T-cell (primary cell): ENCODE measurements at places on chromosomes 6 and 20.

- H3K27ac ChIP-seq: no peak overlapping the region
- no peaks in the 10 kb centered on the region for H3K36me3 ChIP-seq
- DNase-seq: no peak
- H3K4me1 ChIP-seq: peaks cover 39% of the 10 kb centered on the region
Measured at GRCh38 chr6:157227202-157228166, 95.8 kb downstream of the TMEM242 start.

DNA sequence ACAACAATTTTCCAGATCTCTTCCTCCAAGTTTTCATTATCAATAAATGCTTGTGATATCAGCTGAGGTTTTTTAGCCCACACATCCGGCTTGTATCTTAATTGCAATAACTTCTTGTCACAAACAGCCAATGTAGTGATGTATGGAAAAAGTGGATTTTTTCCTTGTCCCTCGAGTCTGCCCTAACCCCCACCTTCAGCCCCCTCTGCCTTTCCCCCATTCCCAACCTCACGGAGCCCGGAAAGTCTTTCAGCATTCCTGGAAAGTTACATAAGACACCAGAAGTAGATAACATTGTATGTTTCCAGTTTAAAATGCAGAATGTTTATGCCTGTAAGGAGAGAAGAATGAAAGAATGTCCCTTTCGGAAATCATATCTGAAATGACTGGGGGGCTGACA lies 179.2 kb upstream of the PHACTR1 start:
- no peaks in the 10 kb centered on the region for H3K4me1 ChIP-seq
- no peak overlapping the region for H3K27ac ChIP-seq
- no peaks in the 10 kb centered on the region for H3K36me3 ChIP-seq
- no peaks in the 10 kb centered on the region for H3K27me3 ChIP-seq
- DNase-seq: no peak

DNA sequence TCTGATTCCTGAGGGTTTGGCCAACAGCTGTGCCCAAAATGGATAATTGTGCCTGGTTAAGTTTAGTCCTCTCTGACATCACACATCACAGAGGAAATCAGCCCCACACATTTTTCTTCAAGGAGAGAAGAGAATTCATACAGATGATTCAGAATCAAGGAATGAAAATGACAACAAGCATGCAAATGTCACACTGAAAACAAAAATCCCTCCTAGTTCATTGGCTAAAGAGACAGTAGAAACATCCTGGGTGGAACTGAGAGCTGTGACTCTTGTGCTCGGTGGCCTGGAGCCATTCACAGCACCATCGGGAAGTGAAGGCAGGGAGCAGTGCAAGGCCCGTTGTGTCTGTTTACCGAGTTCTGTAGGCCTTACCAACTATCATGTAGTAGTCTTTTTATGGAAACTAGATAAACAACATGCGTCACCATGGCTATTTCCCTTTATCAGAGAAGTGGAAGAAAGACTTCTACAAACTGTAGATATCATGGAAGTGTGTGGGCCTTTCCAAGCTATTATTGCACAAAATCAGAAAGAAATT lies 81.7 kb upstream of the TENT5A start:
- no peak overlapping the region for H3K27ac ChIP-seq
- no peaks in the 10 kb centered on the region for H3K4me1 ChIP-seq
- no peak for DNase-seq
- H3K4me3 ChIP-seq: no peak overlapping the region
- H3K36me3 ChIP-seq: no peaks in the 10 kb centered on the region

- H3K4me1 ChIP-seq: no peaks in the 10 kb centered on the region
- H3K36me3 ChIP-seq: no peaks in the 10 kb centered on the region
- H3K27me3 ChIP-seq: no peaks in the 10 kb centered on the region
- H3K4me3 ChIP-seq: no peak overlapping the region
- no peak overlapping the region for H3K27ac ChIP-seq
Measured at GRCh38 chr6:72102561-72102960, 216.2 kb downstream of the RIMS1 start.

- DNase-seq: no peak
- H3K36me3 ChIP-seq: peaks cover 3% of the 10 kb centered on the region
- H3K4me3 ChIP-seq: no peak overlapping the region
- no peaks in the 10 kb centered on the region for H3K4me1 ChIP-seq
Measured at GRCh38 chr6:152142105-152142504, 334.6 kb downstream of the ESR1 start.

DNA sequence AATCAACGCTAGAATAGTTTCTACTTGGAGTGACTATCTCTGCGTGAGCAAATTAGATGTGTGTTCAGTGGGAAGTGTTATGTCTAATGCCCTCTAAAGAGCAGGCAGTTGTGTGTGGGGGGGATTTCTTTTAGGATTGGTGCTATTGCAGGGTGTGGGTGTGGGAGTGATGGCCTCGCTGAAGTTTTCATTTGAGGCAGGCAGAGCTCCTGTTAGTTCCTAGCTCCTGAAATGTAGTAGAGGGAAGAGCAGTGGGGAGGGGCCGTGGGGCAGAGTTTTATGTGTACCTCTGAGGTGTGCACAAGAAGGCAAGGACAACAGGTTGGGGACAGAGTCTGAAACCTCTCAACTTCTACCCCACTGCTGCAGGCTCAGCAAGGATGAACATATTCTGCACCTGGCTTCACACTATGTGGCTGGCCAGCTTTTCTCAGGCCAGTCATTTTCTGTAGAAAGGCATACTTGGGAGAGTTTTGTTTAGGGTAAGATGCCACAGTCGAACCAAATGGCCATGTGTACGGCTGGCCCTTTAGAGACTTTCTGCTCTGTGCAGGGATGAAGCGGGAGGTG lies 229.2 kb upstream of the SUPT3H start:
- no peak for DNase-seq
- H3K27me3 ChIP-seq: no peaks in the 10 kb centered on the region
- H3K36me3 ChIP-seq: no peaks in the 10 kb centered on the region

- no peak overlapping the region for H3K4me3 ChIP-seq
- no peak overlapping the region for H3K27ac ChIP-seq
- no peaks in the 10 kb centered on the region for H3K27me3 ChIP-seq
- H3K4me1 ChIP-seq: no peaks in the 10 kb centered on the region
Measured at GRCh38 chr6:125858427-125859320, 67.9 kb downstream of the NCOA7 start.

GRCh38 chr6:42106112-42107023 lies 36.1 kb downstream of the C6orf132 start:
- H3K27me3 ChIP-seq: peaks cover 28% of the 10 kb centered on the region
- no peaks in the 10 kb centered on the region for H3K36me3 ChIP-seq
- H3K4me3 ChIP-seq: no peak overlapping the region
- no peak for DNase-seq

GRCh38 chr6:87397656-87398055 lies 10.1 kb upstream of the CFAP206 start:
- H3K4me3 ChIP-seq: no peak overlapping the region
- no peaks in the 10 kb centered on the region for H3K4me1 ChIP-seq
- H3K27ac ChIP-seq: no peak overlapping the region
- DNase-seq: no peak
- H3K36me3 ChIP-seq: no peaks in the 10 kb centered on the region

GRCh38 chr20:31808481-31808880 lies 10.7 kb upstream of the MYLK2 start:
- no peak overlapping the region for H3K4me3 ChIP-seq
- no peaks in the 10 kb centered on the region for H3K27me3 ChIP-seq
- no peak overlapping the region for H3K27ac ChIP-seq

- H3K4me3 ChIP-seq: no peak overlapping the region
- H3K4me1 ChIP-seq: no peaks in the 10 kb centered on the region
- no peaks in the 10 kb centered on the region for H3K27me3 ChIP-seq
- H3K27ac ChIP-seq: no peak overlapping the region
Measured at GRCh38 chr20:51862796-51863195, 60.5 kb upstream of the SALL4 start.

GRCh38 chr20:50208085-50208491 lies 17.5 kb downstream of the CEBPB start:
- no peak overlapping the region for H3K4me3 ChIP-seq
- no peaks in the 10 kb centered on the region for H3K27me3 ChIP-seq
- peaks cover 9% of the 10 kb centered on the region for H3K4me1 ChIP-seq

DNA sequence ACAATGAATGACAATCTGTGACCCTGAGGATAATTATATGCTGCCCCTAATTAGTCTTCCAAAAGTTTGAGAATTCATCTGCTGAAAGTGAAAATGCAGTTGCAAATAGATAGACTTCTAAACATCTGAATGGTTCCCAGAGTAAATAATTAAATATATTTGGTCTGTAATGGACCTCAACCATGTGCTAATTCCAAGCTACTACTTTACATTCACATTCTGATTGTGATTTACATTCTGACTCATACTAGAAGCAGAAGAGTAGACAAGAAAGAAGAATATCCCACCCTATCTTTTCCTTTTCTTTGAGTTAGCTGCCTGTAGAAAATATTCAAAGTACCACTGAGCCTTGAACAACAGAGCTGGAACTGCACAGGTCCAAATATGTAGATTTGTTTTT lies 80.8 kb downstream of the PTPRK start:
- H3K36me3 ChIP-seq: no peaks in the 10 kb centered on the region
- H3K27ac ChIP-seq: no peak overlapping the region
- no peaks in the 10 kb centered on the region for H3K27me3 ChIP-seq
- no peak overlapping the region for H3K4me3 ChIP-seq
- DNase-seq: no peak

DNA sequence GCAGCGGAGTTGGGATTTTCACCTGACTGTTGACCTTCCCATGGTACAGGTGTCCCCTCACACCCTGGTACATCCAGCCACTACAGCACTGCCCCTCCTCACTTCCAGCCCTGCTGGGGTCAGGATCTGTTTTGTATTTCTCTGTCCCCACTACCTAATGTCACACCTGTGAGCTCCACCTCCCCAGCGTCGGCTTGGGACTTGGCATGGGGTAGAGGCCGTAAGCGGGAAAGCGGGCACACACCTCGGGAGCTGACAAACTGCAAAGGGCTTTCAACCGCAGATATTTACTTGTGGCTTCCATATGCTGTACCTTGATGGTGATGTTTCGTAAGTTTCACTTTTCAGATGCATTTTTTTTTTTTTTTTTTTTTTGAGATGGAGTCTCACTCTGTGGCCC lies 5.4 kb upstream of the CCN5 start:
- no peak for DNase-seq
- no peak overlapping the region for H3K4me3 ChIP-seq
- H3K27me3 ChIP-seq: peaks cover 6% of the 10 kb centered on the region
- H3K36me3 ChIP-seq: no peaks in the 10 kb centered on the region
- no peaks in the 10 kb centered on the region for H3K4me1 ChIP-seq

GRCh38 chr6:21611485-21611884 lies 17.9 kb downstream of the SOX4 start:
- DNase-seq: no peak
- no peaks in the 10 kb centered on the region for H3K4me1 ChIP-seq
- H3K36me3 ChIP-seq: no peaks in the 10 kb centered on the region
- H3K4me3 ChIP-seq: no peak overlapping the region

GRCh38 chr20:1160496-1160895 lies 24.3 kb downstream of the TMEM74B start:
- no peak overlapping the region for H3K4me3 ChIP-seq
- H3K4me1 ChIP-seq: no peaks in the 10 kb centered on the region
- H3K27ac ChIP-seq: no peak overlapping the region
- no peaks in the 10 kb centered on the region for H3K27me3 ChIP-seq

DNA sequence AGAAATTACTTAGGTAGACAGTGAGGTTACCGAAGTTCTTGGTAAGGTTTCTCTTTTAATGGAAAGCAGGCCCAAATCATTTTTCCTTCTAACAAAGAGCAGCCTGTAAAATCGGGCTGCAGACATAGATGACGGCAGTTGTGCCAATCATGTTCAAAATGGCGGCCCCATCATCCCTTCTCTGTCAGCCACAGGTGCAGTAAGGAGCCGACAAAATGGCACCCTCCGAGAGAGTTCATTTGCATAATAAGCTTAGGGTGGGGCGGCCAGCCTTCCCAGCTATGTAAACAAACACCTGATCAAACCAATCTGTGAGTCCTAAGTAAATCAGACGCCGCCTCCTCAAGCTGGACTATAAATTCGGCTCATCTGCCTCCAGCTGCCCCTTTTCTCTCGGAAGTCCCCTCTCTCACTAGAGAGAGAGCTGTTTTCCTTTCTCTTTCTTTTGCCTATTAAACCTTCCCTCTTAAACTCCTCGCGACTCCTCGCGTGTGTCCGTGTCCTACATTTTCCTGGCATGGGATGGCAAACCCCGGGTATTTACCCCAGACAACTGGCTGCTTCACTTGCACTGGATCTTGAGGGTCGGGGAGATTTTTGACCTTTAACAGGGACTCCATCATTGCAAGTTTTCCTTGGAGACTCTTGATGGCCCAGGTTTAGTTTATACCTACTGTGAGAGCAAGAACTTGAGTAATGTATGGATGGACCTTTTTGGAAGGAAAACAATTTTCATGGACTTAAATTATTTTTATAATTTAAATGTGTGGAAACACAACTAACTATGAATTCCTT lies 8.9 kb upstream of the DDR1 start:
- no peak overlapping the region for H3K27ac ChIP-seq
- DNase-seq: no peak
- H3K4me3 ChIP-seq: no peak overlapping the region

DNA sequence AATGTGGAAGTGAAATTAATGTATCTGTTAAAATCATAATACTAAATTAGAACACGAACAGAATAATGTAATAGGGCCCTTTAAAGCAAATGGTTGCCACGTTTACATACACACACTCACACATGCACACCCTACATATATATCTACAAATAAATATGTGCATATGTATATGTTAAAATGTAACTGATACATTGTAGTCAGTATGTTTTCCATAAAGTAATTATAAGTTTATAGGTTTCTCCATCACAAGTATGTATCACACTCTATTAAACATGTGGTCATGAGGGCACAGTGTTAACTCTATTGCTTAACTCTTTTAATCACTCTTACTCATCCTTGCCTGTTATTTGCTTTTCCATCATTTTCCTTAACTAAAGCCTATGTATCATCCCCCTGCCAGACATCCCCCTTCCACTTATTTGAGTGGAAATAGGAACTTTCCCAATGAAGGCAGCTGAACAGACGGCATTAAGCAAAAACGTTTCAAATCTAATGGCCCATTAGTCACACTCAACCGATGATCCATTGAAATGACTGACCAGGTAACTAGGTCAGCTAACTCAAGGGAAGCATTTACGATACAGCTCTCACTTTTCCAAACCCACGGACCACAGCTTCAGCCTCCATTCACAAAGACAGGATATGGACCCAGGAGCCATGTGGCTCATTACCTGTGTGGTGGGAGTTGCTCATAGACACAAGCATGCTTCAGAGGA lies 89.3 kb downstream of the HAO1 start:
- H3K4me1 ChIP-seq: no peaks in the 10 kb centered on the region
- no peak overlapping the region for H3K27ac ChIP-seq
- H3K4me3 ChIP-seq: no peak overlapping the region
- no peaks in the 10 kb centered on the region for H3K27me3 ChIP-seq

- no peak overlapping the region for H3K4me3 ChIP-seq
- H3K4me1 ChIP-seq: no peaks in the 10 kb centered on the region
- no peaks in the 10 kb centered on the region for H3K27me3 ChIP-seq
Measured at GRCh38 chr6:92362404-92362803, 1057.0 kb downstream of the EPHA7 start.

- no peak for DNase-seq
- H3K27ac ChIP-seq: no peak overlapping the region
- no peak overlapping the region for H3K4me3 ChIP-seq
- H3K4me1 ChIP-seq: no peaks in the 10 kb centered on the region
- peaks cover 6% of the 10 kb centered on the region for H3K27me3 ChIP-seq
Measured at GRCh38 chr6:148405894-148406293, 63.3 kb downstream of the SASH1 start.
